ENCODE measurements at places on chromosomes 11 and 22.

DNA sequence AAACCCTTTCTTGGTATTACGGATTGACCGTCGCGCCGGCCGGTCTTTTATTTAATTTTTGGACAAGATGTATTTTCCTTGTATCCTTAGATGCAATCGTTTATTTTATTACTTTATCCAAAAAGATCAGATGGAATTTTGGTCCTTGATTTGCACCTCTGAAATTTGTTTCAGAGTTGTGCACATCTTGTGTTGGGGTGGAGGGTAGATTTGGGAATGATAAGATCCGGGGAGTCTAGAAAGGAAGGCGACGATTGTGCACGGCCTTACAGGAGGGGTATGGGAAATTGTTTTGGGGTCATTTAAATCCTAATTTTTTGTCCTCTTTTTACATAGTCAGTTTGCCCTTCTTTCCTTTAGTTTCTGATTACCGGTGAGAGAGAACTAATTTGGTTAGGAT, 1.4 kb downstream of the KDM2A start:
- DNase-seq: no peak

DNA sequence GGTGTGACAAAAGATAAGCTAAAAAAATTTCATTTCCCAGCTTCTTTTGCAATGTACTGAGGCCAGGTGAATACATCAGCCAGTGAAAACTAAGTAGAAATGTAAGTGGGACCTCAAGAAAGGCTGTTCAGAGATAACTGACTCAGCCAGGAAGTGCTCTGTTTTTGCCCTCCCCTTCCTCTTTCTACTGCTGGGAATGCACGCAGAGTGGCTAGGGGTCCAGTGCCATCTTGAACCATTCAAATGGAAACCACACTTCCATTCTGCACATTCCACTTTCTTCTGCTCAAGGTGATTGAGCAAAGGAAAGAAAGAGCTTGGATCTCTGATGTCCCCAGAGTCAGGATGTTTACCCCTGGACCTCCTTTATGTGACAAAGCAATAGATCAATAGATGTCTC, 27.8 kb upstream of the LMO2 start:
- DNase-seq: no peak

GRCh38 chr11:2258501-2259465, 11.6 kb downstream of the ASCL2 start:
- DNase-seq: no peak

DNA sequence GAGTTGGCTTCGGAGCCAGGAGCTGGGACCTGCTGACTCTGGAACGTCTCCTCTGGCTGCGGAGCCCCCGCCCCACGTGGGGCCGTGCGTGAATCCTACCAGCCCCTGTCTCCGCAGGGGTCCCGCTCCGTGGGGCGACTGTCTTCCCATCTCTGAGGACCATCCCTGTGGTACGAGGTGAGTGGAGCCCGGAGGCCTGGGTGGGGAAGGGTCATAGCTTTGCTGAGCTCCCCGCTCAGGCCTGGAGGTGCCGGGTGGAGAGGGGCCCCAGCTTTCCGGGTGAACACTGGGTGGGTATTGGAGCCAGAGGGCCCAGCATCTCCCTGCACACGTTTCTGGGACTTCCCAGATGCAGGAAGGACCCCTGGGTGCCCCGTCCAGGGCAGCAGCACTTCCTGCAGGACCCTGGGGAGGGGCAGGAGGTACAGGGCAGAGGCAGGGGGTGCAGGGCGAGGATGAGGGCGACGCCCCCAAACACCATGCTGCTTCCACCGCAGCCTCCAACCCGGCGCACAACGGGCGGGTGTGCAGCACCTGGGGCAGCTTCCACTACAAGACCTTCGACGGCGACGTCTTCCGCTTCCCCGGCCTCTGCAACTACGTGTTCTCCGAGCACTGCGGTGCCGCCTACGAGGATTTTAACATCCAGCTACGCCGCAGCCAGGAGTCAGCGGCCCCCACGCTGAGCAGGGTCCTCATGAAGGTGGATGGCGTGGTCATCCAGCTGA, 3.8 kb downstream of the MUC5AC start:
- DNase-seq: peak; percentile 8

DNA sequence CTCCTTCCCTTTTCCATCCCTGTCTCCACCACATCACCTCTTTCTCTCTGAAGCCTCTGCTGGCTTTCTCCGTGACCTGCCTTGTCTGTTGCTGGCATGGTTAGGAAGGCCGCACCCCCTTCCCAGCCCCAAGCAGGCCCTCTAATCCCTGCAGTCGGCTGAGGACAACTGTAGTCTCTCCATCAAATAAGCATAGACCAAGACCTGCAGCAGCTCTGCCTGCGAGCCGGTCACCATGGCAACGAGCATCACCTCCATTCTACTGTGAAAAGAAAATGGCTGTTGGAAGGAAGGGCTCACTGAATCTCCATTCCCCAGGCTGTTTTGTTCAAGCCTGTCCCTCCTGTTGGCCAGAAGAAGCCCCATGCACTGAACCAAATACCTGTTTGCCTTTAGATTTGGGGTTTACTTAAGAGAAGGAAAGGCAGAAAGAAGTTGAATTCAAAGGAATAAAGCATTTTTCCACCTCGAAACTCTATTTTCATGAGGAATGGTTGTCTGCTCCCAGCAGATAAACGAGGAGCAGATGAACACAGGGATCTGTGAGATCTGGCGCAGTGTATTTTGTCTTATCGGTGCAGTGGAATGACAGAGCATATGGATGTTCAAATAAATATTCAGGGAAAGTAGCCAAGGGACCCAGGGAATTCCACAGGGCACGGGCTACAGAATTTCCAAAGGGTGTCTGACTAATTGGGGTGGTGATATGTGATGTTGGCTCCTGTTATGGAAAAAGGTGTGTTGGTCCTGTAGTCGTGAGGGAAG, 113.1 kb upstream of the TTC12 start:
- DNase-seq: no peak

GRCh38 chr11:2699185-2699530, 636 bp downstream of the KCNQ1OT1 start:
- DNase-seq: no peak

DNA sequence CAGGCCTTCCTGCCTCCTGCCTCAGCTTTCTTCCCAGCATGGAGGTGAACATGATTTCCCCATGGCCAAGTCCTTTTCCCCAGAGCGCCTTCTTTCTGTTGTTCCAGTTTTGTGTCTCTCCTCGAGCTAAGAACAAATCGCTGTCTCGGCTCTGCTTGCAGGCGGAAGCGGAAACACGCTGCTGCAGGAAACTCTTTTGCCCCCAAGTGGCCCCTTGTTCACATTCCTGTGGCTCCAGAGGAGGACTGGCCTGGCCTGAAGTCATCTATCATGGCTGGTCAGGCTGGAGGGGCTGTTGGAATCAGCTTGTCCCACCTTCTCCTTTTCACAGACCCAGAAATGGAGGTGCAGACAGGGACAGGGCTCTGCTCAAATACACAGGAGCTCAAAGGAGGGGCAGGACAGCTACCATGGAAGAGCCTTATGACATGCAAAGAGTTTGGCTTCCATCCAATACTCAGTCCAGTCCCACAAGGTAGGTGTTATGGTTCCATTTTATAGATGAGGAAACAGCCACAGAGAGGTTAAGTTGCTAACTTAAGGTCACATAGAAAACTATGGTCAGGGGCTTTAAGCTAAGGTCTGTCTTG, 182.2 kb upstream of the SYT13 start:
- DNase-seq: no peak

DNA sequence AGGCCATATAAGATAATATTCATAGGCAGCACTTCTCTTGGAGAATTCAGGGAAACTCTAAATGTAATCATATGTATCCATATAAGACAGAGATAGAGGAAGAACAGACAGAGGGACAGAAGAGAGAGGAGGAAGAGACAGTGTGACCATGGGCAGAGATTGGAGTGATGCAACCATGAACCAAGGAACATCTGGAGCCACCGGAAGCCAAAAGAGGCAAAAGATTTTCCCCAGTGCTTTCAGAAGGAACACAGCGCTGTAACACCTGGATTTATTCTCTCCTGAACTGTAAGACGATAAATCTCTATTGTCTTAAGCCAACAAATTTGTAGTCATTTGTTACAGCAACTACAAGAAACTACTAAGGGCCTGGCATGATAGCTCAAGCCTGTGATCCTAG, 57.7 kb downstream of the GAB2 start:
- DNase-seq: no peak

- DNase-seq: no peak
Observed at GRCh38 chr11:73582653-73583052, 15.3 kb downstream of the FAM168A start.
